ENCODE measurements at places on chromosomes 2 and 18.

DNA sequence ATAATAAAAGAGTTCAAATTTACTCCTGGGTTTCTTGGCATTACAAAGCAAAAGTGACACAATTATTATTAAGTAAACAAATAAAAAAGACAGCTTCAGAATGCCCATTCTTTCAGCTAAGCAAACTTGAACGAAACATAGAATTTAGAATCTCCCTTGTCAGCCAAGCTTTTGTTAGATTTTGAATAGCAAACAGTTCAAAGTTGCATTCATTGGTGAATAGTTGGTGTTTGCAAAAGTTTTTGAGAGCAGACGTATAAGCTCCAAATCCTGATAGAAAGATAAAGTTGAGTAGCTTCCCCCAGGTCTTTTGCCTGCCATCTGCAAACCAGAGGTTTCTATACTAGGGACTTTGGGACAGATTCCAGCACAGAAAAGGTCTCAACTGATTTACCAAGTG is 434.3 kb upstream of the TNP1 start:
- DNase-seq: no peak

DNA sequence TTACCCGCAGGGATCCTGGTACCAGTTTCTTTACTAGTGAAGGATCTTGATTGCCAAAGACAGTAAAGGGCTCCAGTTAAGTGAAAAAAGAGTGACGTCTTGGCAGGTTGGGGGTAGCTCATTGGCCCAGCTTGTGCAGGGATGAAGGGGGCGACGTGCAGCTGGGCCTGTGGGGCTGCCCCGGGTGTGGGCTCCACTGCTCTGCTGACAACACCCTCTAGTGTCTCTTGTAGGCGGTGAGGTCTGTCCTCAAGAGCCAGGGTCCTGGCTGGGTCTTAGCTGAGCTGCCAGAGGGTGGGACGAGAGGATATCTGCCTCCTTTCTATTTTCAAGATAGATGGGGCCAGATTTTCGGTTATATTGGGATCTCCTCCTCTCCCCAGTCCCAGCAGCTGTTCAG is 6.1 kb downstream of the ARHGEF4 start:
- no peak for DNase-seq

DNA sequence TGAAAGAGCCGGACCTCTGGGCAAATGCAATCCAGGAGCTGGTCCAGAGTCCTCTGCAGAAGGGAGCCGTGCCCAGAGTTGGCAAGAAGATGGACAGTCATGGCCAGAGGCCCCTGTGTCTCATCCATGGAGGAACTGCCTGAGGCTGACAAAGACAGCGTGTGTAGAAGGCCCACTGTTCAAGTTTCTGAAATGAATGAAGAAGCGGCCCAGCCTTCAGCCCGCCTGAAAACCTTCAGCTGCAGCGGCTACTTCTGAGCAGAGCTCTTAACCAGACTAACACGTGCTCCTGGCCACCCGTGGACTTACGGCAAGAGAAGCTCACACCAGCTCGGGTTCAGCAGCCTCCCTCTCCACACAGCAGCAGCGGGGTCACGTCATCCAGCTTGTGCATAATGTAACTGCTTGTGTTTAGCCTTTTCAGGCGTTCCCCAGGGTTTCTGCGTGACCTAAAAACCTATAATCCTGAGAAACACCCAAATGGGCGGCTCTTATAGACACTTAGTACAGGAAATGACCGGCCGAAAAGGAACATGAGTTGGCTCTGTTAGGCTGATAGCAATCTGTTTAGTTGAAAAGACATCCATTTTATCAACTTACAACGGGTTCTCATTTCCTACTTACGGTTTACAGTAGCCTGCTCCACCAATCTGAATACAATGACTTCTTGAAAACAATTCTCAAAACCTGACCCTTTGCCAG is at the start of gene FAM124B:
FAM124B (minus strand) TSS at position 467 of the 702 bp plus-strand sequence; CDS start at position 128, 339 bp downstream.
- peak; percentile 87 for DNase-seq

DNA sequence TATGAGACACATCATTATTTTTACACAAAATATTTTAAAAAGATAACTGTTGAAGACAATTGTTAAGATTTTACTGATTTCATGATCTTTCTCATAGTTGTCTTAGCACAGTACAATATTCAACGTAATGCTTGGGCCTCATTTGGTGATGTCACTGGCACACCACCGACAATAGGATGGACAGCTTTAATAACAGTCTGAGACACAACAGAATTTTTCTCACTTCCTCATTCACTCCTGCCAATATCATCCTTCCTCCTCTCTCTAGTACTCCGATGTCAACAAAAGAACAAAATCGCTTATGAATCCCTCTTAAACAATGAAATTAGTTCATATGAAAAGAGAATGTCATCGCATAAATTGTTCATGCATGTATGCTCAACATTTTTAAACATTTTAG is 461.9 kb upstream of the CDH7 start:
- DNase-seq: no peak

DNA sequence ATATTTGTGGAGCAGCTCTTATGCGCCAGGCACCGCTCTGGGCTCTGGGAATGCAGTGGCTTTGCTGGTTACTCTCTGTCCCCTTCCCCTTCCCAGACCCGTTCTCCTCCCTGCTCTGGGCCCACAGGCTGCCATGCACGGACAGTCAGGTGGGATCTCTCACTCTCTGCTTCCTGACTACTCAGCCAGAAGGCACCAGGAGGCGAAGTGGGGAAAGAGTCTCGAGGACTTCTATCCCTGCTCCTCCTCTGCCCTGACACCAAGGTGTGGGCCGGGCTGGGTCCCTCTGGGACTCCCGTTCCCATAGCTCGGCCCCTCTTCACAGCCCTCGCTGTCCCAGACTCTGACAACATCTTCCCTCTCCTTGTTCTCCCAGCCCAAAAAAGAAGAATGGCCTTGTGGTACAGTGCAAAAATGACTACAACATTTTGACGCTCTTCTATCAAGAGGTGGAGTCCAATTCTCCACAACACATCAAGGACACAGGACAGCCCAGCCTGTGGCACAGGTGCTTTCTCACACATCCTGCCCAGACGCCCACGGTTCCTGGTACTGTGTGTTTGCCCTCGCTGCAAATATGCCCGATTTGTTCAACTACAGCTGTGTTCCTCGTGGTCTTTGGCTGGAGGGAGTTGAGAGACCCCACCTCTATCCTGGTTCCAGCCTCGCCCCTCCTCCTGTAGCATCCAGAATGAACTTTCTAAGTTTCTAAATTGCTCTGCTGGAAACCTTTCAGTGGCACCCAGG is 14.0 kb upstream of the DUSP2 start:
- DNase-seq: no peak

DNA sequence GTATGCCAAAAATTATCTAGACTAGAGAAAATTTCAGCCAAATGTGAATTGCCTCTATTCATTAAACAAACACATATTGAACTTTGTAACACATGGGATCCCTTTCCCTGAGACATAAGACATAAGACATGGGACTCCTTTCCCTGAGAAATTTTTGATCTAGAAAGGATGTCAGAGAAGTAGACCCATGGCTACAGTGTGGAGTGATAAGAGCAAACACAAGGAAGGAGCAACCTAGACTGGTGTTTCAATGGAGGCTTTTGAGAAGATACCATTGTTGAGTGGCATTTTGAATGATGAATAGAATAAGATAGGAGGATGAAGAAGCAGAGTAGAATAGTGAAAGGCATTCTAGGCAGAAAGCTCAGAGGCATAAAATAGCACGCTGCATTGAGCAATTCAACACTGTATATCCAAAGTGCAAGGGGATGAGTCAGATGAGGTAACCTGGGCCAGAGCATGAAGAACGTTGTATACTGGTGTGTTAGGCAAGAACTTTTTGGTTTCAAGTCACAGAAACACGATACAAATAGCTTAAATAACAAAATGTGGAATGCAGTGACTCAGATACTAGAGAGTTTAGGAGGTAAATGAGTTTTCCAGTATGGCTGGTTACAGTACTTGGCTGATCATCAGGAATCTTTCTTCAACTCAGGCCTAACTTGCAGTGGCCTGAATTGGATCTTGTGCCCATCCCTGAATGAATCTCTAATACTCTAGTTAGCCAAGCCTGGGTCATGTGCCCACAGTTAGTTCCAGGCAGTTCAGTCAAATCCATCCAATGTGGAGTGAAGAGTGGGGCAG is 129.8 kb upstream of the TANK start:
- DNase-seq: peak; percentile 50

- DNase-seq: no peak
These were observed 79.6 kb downstream of the MBP start for GRCh38 chr18:77052983-77053309.

DNA sequence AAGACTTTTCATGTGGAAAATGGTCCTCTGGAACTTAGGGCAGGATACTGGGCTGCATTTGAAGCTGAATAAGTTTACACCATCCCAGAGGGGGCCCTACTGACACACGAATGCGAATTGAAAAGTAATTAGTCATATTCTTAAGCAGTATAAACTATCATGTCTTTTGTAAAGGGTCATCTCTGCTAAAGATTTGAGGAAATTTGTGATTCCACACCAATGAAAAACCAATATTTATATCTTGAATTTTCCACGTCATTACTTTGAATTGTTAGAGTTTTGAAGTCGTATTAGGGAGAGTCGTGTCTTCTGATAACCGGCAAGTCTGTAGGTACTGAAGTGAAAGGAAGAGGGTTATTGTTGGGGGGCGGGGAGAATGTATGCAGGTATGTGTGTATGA is 4.1 kb upstream of the OTX1 start:
- DNase-seq: no peak

DNA sequence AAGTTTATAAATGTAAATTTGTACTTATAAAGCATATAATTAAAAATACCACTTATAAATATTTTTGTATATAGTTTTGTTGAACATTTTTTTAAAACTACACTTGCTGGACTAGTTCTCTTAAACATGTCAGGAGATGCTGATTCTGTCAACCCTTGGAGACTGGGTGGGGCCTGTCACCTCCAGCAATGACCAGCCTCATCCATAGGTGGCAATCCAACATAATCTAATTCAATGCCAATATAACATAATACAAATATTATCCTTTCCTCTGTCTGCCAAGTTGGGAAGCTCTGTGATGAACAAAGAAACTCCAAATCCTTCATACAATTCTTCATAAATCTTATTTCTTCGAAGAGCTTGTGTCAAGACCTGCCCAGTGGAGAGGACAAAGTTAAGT is 140.4 kb downstream of the RBMS1 start:
- no peak for DNase-seq

- no peak for DNase-seq
These were observed 6.5 kb downstream of the GLS start for GRCh38 chr2:190887089-190887488.

GRCh38 chr2:229118336-229118735 is 152.8 kb downstream of the PID1 start:
- DNase-seq: no peak

DNA sequence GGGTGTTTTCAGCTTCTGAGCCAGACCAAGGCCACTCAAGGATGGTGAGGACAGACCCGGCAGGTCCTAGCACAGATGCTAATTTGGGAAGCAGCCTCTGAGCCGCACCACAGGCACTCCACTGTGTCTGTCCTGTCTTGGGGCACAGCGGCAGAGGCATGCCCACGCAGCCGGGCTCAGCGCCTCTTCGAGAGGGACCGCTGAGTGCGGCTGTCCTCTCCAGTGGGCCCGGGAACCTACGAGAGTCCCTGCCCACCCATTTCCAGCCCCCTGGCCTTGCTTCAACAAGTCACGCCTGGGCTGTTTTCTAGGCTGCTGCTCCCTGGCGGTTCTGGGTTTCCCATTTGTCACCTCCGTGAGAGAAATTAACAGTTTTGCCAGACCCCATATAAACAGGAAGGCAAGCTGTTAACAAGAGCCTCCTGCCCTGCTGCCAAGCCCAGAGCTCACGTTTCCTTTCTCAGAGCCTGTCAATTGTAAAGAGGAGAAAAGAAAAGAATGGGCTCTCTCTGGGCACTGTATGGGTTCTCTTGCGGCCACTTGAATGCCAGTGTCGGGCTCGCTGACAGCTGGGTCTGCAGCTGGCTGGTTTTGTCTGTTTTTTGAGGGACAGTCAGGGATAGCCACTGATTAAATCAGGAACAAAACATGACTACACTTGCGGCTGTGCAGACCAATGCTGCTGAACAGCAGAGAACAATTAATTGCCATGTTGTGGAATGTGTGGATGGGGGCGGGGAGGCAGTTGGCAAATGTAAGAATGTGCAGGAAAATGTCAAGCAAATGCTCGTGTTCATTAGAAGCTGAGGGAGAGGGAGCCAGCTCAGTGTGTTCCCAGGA is 30.6 kb downstream of the TMEM17 start:
- no peak for DNase-seq

DNA sequence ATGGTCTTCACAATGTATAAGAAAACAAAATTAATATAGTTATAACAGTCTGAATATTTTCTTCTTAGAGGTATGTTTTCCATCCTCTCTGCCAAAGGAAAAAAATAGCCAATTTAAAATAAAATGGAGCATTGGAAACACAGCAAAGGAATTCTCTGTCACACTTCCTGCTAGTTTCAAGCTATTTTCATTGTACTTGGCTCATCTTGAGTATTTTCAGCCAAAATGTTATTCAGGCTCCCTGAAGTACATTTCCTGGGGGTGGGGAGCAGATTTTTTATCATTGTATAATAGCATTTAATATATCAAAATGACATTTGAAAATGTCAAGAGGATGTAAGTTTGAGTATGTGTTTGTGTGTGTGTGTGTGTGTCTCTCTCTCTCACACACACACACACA is 463.6 kb upstream of the REG3G start:
- no peak for DNase-seq

DNA sequence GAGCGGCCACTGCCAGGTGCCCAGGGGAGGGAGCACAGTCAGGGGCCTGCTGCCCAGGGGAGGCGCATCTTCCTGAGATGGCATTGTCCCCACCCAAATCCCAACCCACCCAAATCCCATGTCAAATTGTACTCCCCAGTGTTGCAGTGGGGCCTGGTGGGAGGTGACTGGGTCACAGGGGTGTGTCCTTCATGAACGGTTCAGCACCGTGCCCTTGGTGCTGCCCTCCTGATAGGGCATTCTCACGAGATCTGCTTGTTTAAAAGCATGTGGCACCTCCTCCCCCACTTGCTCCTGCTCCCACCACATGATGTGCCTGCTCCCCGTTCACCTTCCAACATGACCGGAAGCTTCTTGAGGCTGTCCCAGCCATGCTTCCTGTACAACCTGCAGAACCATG is 27.6 kb downstream of the ANKMY1 start:
- no peak for DNase-seq

DNA sequence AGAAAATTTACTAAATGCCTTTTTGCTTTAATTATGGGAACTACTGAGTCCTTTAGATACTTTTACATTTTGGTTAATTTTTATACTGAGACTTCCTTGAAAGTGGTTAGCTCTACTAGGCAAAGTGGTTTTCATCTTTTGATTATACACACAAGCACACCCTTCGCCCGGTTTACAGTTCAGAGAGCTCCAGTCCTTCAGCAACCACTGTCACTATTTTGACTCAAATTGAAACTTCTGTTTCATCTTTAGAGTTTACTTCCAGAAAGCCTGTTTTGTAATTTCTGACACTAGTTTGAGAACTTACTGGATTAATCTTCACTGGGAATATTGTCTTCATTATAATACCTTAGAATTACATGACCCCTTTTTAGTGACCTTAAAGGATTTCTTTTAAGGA is 140.3 kb upstream of the FOSL2 start:
- no peak for DNase-seq

GRCh38 chr2:240257940-240258580 is 117.6 kb upstream of the OTOS start:
- DNase-seq: no peak

- no peak for DNase-seq
These were observed 60.9 kb downstream of the LDLRAD4 start for GRCh38 chr18:13279181-13280069.

- DNase-seq: no peak
These were observed 13.6 kb downstream of the DCAF17 start for GRCh38 chr2:171447675-171448074.

- no peak for DNase-seq
These were observed 2.9 kb upstream of the GAL3ST2 start for GRCh38 chr2:241773511-241774418.

GRCh38 chr2:171480908-171481307 is 41.4 kb upstream of the CYBRD1 start:
- DNase-seq: no peak

- DNase-seq: no peak
These were observed 54.5 kb downstream of the LRP1B start for GRCh38 chr2:142076317-142076716.

Data from smooth muscle cell of the brain vasculature (primary cell).